Left ventricle myocardium inferior (tissue), 1 donor: ENCODE measurements at places on chromosomes 7 and 10.
A peak's percentile ranks its signal among the peaks of the same experiment; 100 is the strongest.

DNA sequence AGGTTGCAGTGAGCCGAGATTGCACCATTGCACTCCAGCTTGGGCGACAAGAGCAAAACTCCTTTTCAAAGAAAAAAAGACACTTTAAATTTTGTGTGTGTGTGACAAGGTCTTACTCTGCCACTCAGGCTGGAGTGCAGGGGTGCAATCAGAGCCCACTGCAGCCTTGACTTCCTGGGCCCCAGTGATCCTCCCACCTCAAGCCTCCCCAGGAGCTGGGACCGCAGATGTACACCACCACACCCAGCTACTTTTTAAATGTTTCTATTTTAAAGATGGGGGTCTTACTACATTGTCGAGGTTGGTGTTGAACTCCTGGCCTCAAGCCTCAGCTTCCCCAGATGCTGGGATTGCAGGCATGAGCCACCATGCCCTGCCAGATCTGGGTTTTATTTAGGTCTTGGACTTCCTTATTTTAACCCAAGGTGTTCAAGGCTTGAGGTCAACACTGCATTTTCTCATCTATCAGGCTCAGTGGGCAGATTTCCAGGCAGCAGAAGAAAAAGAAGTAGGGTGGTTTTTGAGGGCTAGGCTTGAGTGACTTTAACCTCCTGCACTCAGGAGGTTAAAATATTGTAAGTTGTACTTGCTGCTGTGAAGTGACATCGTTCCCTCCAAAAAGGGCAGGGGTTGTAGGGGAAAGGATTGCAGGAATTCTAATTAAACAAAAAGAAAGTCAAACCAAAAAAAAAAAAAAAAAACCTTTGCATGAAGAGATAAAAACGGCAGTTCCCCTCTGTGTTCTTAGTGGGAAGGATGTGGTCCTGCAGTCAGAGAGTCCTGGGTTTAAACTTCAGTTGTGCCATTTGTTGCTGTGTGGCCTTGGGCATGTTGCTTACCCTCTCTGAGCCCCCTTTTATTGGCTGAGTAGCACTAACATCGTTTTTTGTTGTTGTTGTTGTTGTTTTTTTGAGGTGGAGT lies 71.5 kb downstream of the CARD11 start:
- DNase-seq, result no peak

GRCh38 chr7:37920849-37921805 lies 687 bp downstream of the EPDR1 start:
- DNase-seq, result peak; percentile 30

GRCh38 chr7:139671967-139672366 lies 105.8 kb downstream of the HIPK2 start:
- no peak for DNase-seq

- no peak for DNase-seq
Measured at GRCh38 chr10:36492590-36493515, 632.5 kb upstream of the ANKRD30A start.

DNA sequence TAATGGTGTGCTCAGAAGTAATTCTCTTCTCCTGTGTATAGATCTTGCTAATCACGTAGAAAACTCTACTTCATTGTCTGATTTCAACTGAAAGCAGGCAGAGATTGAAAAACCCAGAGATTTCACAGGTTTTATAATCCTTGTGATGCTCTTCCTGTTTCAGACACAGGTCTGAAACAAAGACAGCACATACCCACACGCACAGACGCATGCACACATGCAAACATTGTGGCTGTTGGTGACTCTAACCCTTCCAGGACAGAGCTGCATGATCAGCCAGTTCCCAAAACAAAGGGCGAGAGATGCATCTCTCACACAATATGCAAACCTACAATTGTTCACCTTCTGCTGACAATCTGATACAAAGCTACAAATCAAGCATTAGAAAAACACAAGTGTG lies 11.1 kb upstream of the TFEC start:
- no peak for DNase-seq
